ENCODE measurements at places on chromosomes 3 and 15.
A peak's percentile ranks its signal among the peaks of the same experiment; 100 is the strongest.

DNA sequence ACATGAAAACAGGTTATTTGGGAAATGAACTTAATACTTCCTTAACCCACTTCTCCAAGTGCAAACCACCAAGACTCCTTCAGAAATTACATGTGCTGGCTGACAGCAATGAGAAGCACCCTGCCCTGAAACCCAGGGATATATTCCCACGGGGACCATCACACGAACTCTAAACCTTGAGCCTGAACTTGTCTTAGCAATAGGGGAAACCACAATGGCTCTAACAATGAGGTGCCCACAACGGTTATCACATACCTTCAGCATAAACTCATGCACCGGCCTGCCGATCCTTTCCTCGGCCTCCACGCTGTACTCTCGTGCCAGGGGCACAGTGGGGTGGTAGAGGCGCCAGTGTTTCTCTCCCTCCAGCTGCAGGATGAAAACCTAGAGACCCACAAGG, 13.4 kb downstream of the RIOX2 start:
- DNase-seq = no peak

- no peak for DNase-seq
These were observed 192.5 kb downstream of the SHQ1 start for GRCh38 chr3:72655723-72656122.

GRCh38 chr15:93671387-93671943, 559.9 kb upstream of the MCTP2 start:
- no peak for DNase-seq

- DNase-seq = no peak
These were observed 607.1 kb upstream of the BCHE start for GRCh38 chr3:166444336-166444735.

DNA sequence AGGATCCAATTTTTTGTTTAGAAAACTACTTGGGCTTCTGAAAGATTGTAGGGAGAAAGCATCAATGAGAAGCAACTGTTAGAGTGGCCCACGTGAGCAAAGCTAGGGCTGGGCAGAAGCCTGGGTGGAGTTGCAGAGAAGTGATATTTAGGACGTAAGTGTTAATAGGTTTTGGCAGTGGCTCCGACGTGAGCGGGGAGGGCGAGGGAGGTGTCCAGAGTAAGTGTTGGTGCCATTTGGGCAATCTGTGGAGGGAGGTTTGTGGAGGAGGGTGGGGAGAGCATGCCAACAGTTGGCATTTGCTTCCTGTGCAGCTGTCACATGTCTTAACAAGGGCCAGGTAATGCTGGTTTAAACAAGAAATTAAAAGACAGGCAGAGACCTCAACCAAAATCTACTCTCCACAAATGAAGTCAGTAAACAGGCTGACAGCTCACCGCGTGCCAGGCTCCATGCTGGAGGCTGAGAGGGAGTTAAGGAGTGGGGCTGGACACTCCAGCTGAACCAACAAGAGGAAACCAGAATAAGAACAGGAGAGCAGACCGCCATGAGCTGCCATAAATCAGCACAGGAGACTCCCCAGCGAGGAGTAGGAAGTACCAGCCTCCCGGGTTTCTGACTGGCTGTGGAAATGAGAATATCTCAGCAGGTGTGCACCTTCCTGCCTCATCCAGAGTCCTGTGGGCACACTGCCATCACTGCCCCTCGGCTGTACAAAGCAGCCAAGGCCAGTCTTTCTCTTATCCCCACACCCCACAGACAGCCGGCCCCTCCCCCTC, 232.6 kb downstream of the ABHD5 start:
- DNase-seq = peak; percentile 1

- no peak for DNase-seq
These were observed 57.4 kb upstream of the IMPG2 start for GRCh38 chr3:101377796-101378195.

DNA sequence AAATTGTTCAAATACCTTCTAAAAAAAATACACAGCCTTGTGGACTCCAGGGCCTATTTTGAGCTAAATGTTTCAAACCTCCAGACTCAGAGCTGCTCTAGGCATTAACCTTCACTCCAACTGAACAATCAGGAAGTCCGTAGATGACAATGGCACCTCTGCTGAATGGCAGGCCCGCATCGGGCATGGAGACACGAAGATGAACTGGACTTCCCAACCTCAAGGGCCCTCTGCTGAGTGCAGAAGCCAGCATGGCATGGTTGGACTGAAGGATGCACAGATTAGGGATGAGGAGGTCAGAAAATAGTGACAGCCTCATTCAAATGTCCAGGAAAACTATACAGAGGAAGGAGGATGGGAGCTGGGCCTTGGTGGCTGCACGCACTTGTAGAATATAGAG, 2.2 kb downstream of the FAM174B start:
- no peak for DNase-seq

DNA sequence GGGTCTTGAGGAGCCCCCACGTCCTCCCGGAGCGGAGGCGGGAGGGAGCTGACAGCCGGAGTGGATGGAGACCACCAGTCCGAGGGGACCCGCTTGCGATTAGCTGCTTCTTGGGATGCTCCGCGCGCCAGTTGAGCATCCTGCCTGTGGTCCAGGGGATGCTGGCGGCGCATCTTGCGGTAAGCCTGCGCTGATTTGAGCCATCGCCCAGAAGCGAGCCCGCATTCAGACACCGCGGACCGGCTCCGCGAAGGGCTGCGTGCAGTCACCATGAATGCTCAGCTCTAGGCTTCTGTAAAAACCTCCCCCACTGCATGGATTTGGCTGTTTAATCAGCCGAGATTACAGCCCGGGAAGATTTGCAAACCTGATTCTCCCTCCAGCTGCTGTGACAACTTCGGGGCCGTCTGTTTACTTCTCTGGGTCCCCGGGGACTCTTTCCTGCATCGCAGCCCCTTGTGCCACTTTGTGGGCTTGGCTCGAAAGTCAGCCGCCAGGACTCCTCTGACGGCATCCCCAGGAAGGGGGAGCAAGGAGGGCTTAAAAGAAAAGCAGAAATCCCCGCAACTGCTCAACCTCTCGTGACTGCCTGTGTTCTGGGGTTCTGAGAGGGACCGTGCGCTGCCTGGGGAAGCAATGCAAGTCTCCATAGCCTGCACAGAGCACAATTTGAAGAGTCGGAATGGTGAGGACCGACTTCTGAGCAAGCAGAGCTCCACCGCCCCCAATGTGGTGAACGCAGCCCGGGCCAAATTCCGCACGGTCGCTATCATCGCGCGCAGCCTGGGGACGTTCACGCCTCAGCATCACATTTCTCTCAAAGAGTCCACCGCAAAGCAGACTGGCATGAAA, 171.1 kb downstream of the KCNAB1 start:
- DNase-seq = no peak

DNA sequence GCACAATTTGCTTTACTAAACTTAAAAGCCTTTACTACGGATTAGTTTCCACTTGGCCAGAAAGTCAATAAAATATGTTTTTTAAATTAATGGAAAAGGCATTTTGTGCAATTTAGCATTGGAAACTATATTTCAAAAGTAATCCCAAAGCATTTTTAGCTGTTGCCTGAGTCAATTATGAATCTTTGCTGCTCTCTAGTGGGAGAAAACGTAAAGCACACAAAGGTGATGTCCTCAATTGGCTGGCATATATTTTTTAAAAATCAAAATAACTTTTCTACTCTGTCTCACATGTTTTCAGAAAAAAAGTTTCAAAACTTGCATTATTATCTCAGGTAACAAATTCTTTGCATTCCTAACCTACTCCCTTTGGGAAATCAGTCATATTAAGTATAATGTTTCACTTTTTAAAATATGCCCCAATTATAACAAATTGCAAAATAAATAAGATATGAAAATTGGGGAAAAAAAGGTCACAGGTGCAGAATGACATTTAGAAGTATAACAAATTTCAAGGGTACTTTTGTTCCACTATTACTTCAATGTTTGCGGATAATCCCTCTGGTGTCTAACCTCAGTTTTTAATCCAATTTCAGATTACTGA, 47.2 kb upstream of the TEX55 start:
- no peak for DNase-seq

DNA sequence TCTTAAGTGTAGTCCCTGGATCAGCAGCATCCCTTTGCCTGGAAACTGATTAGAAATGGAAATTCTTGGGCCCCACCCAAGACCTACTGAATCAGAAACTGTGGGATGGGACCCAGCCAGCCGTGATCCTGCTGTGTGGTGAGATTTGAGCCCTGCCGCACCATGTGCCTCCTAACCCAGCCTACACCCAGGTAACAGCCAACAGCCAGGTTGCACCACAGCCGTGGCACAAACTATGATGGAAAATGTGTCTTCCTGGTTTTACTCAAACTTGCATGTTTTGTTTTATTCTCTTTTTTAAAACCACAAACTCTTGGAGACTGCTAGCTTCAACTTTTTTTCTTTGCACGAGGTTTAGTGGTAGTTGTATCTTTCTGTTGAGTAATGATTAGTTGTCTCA, 2.6 kb downstream of the LIMD1 start:
- DNase-seq = no peak

GRCh38 chr3:126394179-126394976, at the start of gene CFAP100:
Gene CFAP100, plus strand, starts transcription at chr3:126394909. Its CDS starts 1,092 bp downstream, at chr3:126396001.
- DNase-seq = peak; percentile 7

DNA sequence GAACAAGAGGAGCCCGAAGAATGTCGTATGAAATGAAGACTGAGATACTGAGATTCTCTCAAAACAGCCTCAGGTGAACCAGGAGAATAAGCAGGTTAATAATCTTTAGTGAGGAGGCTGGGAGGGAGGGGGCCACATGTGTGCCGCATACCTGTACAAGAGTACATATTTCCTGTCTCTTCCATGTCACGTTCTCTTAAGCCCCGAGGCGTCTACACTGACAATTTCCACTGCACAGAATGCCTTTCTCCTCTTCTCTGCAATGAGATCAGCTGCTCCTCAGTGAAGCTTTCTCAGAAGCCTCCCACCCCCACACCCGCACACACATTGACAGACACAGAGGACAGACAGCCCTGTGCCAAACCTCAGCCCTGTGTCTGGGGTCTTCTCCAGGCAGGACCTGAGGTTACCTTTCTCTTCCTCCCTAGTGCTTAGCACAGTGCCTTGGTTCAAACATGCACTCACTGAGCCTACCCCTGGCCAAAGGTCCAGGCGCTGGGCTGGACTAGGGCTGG, 55.4 kb downstream of the PDZRN3 start:
- DNase-seq = no peak

DNA sequence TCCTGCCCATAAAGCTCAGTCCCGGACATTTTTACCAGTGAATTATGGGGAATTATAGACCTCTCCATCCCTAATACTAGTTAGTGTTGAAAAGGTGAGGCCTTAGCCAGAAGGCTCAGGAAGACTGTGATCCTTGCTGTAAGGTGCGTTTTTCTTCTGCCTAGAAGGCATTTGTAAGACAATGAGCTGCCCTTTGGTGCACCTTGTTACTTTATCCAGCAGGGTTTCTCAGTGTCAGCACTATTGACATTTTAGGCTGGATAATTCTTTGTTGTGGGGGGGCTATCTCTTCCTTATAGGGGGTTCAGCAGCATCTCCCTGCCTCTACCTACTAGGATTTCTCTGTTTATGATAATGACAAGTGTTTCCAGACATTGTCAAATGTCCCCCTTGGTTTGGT, 108.1 kb upstream of the ABHD17C start:
- no peak for DNase-seq

- no peak for DNase-seq
These were observed 310.4 kb downstream of the PLCL2 start for GRCh38 chr3:17195192-17195611.

GRCh38 chr15:83904107-83905040, 250.5 kb downstream of the ADAMTSL3 start:
- DNase-seq = no peak

- DNase-seq = no peak
These were observed 18.7 kb downstream of the ZNF148 start for GRCh38 chr3:125356140-125357026.

GRCh38 chr15:51864408-51865056, 35.1 kb downstream of the TMOD3 start:
- DNase-seq = no peak

GRCh38 chr15:91142946-91143345, 42.9 kb downstream of the SV2B start:
- no peak for DNase-seq

- DNase-seq = no peak
These were observed 1043.6 kb downstream of the TUSC7 start for GRCh38 chr3:117752984-117753717.

DNA sequence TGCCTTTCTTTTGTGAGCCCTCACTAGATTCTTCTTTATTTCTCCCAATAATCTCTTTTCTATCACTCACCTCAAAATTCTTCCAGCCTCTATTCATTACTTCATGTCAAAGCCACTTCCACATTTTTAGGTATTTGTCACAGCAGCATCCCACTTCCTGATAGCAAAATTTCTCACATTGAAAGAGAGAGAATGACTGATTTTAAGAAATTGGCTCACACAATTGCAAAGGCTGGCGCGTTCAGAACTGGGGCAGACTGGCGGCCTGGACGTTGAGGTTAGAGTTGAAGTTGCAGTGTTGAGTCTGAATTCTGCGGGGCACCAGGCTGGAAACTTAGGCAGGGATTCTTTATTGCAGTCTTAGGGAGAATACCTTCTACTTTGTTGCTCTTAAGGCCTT, 117.9 kb downstream of the LRRC28 start:
- no peak for DNase-seq

DNA sequence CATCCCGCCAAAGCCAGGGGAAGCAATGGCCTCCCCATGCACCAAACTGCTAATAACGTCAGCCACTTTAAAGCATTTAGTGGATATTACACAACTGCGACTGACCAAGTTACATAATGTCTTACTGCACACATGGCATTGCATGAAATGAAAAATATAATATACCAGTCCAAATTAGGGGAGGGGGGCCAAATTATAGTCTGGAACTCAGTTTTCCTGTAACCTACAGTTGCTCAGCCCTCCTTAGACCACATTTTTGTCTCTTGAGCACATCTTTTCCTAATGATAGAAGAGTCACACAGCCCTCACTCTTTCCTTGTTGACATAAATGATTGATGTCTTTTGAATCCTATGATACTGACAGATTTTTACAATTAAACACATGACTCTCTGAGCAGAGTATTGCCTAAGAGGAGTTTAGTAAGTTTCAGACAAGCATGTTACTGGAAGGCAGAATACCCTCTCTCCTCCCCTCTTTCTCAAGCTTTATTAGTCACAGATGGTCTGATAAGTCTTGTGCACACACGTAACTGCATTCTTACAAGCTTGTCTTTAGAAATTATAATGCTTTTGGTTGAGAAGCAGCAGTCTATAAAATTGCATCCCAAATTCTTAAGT, 1.1 kb upstream of the PLD1 start:
- no peak for DNase-seq

- DNase-seq = no peak
These were observed 348.4 kb upstream of the PLSCR5 start for GRCh38 chr3:146953511-146953981.

- DNase-seq = no peak
These were observed 608.4 kb downstream of the CADM2 start for GRCh38 chr3:85567071-85567676.

- DNase-seq = no peak
These were observed 4.5 kb upstream of the SSUH2 start for GRCh38 chr3:8648909-8649741.

DNA sequence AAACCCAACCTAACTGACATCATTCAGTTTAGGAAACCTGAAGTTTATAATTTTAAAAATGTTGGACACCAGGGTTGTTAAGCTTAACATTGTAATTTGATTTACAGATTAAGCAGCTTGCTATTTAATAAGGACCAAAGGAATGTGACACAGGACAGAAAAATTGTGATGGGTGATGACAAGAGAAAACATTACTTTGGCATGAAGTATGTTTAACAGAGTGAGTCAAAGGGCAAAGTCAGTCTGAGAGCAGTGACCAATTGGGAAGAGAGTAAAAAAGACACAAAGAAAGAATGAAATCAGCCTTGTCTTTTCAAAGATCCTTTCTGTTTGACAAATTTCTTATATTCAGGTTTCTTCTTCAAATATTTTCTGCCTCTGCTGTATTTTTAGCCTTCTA, 1301.6 kb downstream of the SI start:
- no peak for DNase-seq

Measured in NCI-H774 (cell line).